ENCODE measurements at places on chromosomes 11 and 22.

GRCh38 chr11:31761636-31762035, 49.5 kb downstream of the PAX6 start:
- no peak for DNase-seq

DNA sequence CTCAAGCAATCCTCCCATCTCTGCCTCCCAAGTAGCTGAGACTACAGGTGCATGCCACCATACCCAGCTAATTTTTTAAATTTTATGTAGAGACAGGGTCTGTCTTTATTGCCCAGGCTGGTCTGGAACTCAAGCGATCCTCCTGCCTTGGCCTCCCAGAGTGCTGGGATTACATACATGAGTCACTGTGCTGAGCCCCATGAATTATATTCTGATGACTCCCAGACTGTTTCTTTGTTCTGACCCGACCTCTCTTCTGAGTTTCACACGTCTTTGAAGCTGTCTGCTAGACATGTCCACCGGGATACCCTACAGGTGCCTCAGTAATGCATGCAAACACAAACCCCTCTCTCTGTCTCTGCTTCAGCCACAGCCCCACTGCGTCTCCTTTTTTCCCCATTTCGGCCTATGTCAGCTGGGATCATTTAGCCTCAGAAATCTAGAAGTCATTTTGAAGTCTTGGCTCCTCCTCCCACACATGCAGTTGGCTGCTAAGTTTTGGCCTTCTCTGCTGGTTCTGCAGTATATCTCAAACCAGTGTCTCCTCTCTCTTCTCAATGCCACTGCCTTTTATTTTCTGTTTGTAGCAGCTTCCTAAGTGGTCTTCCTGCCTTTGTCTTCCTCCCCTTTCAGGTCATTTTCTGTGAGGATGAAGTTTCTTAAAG, 4.8 kb downstream of the VPS26B start:
- no peak for DNase-seq

DNA sequence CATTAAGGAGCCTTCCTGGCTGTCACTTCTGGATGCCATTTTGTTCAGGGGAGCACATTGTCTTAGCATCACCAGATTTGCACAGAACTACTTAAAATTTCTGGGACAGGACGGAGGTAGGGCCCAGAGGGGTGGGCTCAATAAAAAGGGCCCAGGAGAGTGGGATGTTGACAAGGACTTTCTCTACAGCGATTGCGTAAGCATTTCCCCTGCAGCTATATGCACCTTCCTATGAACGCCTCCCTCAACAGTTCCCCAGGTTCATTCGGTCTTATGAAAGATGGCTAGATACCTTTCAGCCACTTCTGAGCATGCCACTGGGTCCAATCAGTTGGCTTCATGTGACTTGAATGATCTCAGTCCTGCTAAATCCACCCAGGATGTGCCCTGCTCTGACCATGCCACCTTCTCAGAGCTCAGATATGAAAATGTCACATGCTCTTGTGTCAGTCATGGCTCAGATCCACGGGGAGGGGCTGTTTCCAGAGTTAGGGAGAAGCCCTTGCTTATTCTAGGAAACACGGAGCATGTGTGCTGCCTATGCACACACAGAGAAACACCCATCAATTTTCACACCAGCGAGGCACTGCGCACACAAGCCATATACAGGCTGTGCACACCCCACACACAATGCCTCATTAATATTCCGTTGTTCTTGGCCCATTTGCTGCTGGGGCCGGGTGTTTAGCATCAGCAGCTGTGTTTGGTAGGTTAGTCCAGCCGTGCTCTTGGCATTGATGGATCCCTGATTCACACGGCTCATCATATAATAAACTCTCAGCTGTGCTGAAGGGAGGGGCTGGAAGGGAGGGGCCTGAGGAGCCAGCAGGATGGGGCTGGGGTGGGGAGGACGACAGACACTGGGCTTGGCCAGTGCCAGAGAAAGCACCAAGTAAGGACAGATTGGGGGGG, 52.5 kb upstream of the NNMT start:
- DNase-seq: no peak

- no peak for DNase-seq
These were observed 94.6 kb downstream of the C11orf58 start for GRCh38 chr11:16833026-16833425.

DNA sequence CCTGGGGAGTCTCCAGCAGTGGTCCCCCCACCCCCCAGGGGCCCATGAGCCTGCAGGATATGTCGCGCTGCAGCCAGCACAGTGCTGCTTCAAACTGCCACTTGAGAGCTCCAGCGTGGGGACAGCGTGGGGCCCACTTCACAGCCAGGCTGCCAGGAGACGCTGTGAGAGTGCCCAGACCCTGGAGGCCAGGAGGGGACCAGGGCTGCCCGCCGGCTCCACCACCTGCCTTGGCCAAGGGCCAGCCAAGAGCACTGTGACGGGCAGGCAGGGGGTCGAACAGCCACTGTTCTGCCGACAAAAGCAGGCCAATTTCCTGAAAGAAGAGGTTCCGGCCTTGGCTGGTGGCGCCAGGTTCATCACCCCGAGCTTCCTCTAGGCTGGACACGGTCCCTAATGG, 60.2 kb downstream of the FLRT1 start:
- DNase-seq: no peak

- no peak for DNase-seq
These were observed 5.0 kb upstream of the RFPL3 start for GRCh38 chr22:32352681-32353080.

DNA sequence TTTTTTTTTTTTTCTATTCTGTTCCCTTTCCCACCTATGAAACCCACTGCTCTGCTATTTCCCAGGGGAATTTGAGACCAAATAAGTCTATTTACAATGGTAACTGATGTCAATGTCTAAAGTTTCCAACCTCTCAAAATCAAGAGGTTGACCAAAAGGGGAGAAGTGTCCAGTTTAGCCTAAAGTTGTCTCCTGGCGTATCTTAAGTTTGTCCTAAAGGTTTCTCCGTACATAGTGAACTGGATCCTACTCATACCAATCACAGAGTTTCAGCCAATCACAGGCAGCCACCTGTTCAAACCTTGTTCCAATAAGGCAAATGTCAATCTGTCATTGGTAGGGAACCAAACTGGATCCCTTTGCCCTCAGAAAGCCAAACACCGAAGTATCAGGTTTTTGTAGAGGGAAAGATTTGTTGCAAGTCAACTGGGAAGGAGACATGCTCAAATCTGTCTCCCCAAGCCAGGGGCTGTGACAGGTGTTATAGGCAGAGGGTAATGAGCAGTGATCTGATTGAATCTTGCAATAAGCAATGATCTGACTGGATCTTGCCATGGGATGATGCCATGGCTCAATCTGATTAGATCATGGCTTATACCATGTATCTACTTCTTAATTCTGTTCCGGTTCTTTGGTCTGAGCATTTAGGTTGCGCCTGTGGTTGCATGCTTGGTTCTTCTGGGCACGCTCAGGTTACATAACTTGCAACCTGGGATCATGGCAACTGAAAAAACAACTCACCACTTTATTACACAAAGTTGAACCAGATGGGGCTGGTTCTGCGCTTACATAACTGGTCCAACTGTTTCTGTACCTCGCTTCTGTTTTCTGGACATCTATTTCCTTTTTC, 1.1 kb upstream of the VPS37C start:
- DNase-seq: no peak

- no peak for DNase-seq
These were observed 180.7 kb downstream of the MPPED1 start for GRCh38 chr22:43592476-43592875.

GRCh38 chr11:18203723-18204122, 31.1 kb downstream of the MRGPRX4 start:
- DNase-seq: no peak

DNA sequence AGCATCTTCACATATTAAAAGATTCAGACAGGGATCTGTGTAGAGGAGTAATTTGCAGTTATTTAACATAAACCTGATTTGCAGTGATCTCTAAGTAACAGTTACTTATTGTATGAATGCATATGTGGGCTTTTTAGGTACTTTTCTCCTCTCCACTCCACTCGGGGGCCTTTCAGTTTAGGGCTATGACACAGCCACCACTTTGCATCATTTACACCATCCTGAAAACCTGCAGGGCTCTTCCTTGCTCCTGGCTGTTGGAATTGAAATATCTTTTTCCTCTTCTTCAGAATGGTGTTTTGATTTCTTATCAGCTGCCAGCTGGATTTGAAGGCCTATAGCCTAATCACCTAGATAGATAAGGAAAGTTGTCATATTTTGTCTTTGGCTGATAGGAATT, 580.8 kb downstream of the NELL1 start:
- no peak for DNase-seq

DNA sequence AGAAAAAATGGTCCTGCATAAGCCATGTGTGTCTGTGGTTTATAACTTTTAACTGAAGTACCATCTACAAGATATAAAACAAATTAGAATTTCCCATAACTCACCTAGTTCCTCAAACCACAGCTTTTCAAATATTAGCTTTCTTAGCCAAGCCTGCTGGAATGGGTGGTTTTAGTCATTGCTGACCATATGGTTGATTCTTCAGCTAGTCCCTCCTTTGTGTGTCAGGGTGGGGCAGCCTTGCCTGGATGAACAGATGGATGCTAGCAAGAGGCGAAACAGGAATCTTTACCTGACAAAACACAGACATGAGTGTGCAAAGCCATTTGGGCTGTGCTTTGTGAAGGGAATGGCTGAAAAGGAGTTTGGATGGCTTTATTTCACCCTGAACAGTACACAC, 6.9 kb upstream of the B3GNT6 start:
- DNase-seq: no peak

DNA sequence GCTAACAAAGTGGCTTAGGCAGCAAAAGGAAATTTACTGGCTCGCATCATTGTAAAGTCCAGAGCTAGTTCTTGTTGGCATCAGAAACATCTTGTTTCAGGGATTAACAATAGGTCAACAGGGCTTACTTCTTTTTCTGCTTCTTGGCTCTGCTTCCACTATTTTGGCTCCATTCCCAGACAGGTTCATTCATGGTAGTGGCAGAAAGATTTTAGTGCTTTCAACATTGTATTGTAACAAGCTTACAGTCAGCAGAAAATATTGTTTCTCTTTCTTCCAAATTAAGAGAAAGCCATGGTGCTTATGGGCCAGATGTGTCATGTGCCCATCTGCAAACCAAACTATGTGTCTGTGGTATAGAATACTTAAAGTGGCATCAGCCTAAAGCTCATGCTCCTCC, 315.6 kb downstream of the RAB38 start:
- no peak for DNase-seq

- no peak for DNase-seq
These were observed 8.7 kb downstream of the PRR5 start for GRCh38 chr22:44710474-44711240.

DNA sequence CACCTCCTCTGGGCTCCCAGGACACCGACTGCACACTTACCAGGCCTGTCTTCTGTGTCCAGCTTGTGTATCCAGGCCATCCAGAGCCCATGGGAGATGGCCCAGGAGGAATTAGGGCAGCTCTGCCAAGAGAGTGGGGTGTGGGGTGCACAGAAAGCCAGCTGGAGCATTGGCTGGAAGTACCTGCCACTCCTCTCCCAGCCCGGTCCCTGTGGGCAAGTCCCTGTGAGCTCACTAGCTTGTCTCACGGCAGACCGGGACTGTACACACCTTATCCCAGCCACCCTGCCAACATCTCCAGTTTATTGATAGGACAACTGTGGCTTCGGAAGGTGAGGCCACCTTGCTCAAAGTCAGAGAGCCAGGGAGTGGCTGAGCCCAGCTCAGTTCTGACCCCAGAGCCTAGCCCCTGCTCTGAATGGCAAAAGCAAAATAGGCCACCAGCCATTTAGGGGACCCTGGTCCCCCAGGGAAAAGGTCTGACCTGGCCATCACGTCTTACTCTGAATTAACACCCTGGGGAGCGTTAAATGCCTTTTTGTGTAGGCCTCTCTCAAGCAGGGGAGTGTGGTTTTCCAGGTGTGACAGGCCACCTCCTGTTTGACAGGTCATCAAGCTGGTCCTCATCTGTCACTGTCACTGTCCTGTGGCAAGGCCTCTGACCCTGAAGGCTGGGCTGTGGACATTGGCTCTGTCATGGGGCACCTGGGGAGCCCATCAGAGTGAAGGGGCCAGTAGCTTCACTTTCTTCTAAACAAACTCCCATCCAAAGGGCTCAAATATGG, 15.1 kb downstream of the UQCR10 start:
- DNase-seq: no peak

DNA sequence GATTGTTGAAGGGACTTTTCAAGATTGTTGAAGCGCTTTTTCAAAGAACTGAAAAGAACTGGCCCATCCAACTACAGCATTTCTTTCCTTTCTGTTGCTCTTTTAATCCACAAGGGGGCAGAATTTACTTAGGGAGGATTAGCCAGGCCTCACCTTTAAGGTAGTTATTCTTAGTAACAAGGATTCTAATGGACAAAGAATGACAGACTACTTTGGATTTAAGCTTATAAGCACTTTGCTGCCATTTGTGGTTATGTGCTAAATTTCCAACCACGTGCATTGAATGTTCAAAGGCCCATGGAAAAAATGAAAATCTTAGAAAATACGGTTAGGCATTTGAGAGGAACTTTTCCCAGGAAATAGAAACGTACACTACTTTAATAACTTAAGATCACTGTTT, 49.5 kb upstream of the HSPA8 start:
- no peak for DNase-seq

GRCh38 chr11:111499483-111499882, 12.7 kb downstream of the BTG4 start:
- no peak for DNase-seq

GRCh38 chr11:78226684-78227680, 38.3 kb downstream of the USP35 start:
- no peak for DNase-seq

DNA sequence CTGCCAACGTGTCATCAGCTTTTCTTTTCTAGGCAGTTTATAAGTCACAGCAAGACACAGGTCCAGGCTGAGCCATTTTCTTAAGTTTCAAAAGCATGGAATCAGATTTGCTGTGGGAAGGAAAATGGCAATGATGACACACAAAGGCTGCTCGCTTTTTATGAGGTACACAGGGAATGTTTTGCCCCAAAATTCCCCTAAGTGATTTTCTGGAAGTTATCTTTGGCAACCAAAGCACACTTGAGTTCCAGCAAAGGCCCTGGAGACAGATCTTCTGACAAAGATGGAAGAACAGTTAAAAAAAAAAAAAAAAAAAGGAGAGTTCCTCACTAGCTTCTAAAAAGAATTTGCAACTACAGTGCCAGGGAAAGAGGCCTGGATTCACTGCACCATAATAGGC, 260.8 kb downstream of the LARGE1 start:
- DNase-seq: no peak

DNA sequence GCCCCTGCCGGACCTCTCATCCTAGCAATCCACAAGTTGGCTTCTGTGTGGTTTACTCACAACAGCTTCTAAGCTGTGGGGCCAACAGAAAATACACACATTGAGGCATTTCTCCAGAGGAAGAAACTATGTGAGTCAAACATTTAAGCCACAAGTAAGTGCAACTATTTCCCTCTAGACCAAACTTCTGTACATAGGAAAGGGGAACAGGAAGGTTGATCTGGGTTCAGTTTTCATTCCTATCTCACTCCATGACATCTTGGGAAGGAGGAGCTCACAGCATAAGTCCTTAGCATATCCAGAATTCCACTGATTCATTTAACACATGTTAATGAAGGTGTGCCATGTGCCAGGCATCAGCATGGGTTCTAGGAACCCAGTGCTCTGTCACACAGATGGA, 72.8 kb upstream of the PICALM start:
- no peak for DNase-seq

Data from non-pigmented ciliary epithelial cell (primary cell).